CD4-positive, alpha-beta T cell (primary cell): ENCODE measurements at places on chromosomes 2 and 18. TPM values are rescaled to one million over a fixed set of nuclear protein-coding genes. Genes with fewer than 3 reads are reported as not detected.

GRCh38 chr2:163133602-163134001, 295.0 kb upstream of the KCNH7 start:
- DNase-seq, result no peak

GRCh38 chr2:223943561-223944008, 1.6 kb downstream of the WDFY1 start:
- DNase-seq, result no peak

Gene ADAM23
- 7.7 TPM for total RNA-seq

Gene KCNIP3
- 0.52 TPM for total RNA-seq

DNA sequence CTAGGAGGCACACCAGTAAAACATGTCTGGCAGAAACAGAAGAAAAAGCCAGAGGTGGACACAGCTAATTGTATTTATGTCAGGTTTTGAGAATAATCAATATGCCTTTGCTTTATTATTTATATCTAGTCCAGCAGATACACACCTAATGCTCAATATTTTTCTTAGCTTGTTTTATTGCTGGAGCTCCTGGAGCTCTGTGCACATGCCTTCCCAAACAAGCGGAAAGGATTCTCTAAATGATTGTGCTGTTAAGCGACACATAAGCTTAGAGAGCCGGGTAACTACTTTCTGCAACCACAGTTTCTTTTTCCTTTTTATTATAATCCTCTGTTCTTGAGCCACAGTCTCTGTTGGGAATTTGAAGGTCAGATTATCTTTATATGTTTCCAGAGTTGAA, 177.3 kb upstream of the ST6GAL2 start:
- no peak for DNase-seq

GRCh38 chr2:96085541-96086355, 30.6 kb downstream of the ADRA2B start:
- DNase-seq, result no peak
